ENCODE measurements at places on chromosomes 6 and 20. TPM values are rescaled to one million over a fixed set of nuclear protein-coding genes. Genes with fewer than 3 reads are reported as not detected.

DNA sequence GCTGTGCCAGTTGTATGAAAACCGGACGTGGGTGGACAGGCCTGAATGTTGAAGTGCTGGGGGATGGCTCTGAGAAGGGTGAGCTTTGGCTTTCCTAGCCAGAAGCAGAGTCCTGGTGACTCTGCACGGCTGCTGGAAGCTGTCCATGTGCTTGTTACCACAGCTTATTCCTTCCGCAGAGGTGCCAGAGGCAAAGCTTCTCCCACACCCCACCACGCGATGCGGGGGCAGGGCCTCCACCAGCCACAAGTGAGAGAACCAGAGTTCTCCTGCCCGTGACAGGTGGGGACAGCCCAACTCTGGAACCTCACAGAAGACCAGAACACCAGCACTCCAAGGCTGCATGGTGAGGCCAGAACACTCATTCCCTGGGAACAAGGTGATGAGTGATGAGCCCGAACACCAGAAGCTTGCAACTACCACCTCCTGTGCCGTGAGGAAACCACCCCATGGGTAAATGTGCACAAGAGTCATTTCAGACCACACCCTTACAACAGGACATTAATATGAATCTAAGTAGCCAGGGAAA, 36.7 kb downstream of the JAG1 start:
- no peak for DNase-seq

- DNase-seq: no peak
Observed at GRCh38 chr6:130381459-130382380, 15.9 kb downstream of the TMEM200A start.

DNA sequence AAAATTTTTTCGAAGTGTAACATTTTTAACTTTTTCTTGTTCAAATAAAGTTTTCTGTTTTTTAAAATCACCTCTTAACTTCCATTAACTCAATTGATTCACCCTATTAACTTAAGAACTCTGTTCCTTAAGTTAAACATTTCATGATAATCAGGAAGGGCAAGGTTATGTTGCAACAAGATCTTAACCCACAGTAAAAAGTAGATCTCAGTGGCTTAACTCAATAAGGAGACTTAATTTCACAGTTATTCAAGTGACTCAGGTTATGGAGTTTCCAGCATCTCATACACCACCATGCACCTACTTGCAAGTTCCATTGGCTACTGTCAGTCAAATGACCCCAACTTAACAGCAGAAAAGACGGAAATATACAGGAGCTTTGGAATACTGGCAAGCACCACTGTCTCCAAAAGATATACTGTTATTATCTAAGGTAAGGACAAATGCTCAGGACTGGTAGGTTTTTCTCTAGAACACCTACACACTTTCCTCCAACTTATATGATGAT, 11.2 kb downstream of the HLA-DQB1 start:
- no peak for DNase-seq

DNA sequence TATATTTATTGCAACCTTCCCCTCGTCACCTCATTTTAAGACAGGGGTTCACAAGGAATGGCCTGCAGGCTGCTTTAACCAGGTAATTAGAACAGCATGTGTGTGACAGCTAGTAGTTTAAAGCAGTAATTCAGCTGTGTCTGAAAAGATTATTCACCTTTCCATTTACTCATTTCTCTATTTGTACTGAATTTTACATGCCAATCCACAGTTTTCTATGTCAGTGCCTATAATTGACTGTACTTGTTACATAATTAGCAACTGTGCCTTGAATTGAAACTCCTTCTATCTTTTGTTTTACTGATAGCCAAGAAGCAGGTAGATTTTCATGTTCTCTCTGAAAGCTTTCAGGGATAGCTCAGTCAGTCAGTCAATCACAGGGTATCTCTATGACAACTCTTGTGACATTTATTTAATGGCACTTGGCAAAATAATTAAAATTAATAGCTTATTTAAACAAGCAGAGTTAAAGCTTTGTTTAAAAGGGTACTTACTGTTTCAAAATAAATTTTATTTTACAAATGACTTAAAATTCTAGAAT, 214.0 kb downstream of the ZFAND3 start:
- DNase-seq: no peak

DNA sequence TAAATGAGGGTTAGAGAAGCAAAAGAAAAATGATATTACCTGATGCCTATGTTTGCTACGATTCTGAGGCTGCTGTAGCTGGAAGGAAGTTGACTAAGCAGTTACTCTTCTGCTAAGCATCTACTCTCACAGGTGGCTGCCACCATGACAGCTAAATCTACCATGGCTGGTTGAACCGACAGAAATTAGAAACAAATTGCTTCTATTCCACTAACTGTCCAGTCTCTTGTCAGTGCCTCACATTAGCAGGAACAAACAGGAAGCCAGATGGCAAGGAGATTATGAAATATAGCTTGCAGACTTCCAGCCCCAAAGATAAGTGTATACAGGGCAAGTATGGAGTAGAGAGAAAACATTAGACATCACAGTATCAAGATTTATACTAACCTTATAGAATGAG, 59.4 kb upstream of the TMEM200A start:
- DNase-seq: no peak

GRCh38 chr20:12984863-12985262, 23.9 kb upstream of the SPTLC3 start:
- peak; percentile 54 for DNase-seq

DNA sequence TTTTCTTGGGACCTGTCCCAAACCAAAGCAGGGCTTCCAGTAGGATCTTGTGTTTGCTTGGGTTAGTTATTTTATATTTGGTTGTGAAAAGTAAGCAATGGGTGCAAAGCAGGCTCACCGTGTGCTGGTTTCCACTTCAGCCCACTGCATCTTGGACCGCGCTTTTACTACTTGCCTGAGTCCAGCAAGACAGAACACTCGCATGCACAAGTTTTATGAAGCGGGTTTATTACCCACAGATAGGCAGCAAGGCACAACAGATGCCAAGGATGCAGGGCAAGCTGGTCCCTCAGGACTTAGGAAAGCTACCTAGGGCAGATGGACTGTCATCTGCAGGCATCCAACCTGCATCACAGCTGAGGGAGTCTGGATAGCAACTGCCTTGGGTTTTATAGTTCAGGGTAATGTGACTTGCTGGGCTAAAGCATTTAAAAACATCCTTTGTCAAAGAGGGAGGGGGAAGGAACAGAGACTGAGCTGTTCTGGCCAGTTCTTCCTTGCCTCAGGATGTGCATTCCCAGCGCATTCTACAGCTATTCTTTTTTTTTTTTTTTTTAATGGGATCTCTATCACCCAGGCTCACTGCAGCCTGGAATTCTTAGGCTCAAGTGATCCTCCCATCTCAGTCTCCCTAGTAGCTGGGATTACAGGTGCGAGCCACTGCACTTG, 18.5 kb downstream of the CITED2 start:
- no peak for DNase-seq

GRCh38 chr6:78594668-78595066, 272.7 kb upstream of the IRAK1BP1 start:
- DNase-seq: no peak

DNA sequence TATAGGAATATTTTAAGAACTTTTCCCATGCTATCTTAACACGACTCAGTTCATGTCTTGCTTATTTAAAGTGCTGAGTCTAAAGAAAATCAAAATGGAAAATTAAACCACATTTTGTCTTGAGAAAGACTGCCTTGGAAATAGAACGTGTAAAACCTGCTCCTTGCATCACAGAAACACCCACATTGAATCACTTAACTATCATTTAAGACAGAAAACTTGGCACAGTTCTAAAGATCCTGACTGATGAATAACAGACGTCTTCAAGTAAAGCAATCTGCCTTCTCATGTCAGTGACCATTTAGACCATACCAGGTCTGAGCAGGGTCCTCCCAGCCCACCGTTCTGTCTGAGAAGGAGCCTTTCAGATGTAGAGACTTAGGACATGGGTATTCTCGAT, 7.4 kb downstream of the PERP start:
- DNase-seq: no peak

GRCh38 chr6:155985660-155986138, 530.1 kb upstream of the NOX3 start:
- DNase-seq: no peak

GRCh38 chr20:50175938-50176933, 14.4 kb upstream of the CEBPB start:
- no peak for DNase-seq

- no peak for DNase-seq
Observed at GRCh38 chr6:5904532-5904931, 102.2 kb downstream of the NRN1 start.

- no peak for DNase-seq
Observed at GRCh38 chr6:157660414-157660813, 162.6 kb upstream of the SNX9 start.

GRCh38 chr6:124604719-124605118, 357.5 kb upstream of the RNF217 start:
- no peak for DNase-seq

DNA sequence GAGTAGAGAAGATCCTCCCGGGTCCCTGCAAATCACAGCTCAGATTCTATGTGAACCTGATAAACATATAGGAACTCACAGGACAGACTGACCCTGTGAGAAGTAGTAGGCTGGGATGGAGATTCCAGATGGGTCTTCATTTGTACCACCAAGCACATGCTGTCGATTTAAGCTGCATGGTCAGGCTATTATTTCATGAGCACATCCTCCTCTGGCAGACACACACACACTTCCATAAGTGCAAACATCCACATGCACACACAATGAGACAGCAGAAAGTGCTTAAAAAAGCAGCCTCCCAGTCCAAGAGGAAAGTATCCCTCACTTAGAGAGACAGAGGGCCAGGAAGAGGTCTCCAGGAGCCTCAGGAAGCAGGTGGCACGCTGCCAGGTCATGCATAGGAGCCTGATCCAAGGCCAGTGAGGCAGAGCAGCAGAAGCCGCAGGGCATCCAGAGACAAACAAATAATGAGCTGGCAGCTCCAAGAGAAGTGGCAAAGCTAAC, 131.8 kb downstream of the UNC5CL start:
- peak; percentile 81 for DNase-seq

- no peak for DNase-seq
Observed at GRCh38 chr6:140077827-140078560, 703.5 kb upstream of the CITED2 start.

GRCh38 chr6:71385111-71385822, 96.7 kb downstream of the OGFRL1 start:
- no peak for DNase-seq

DNA sequence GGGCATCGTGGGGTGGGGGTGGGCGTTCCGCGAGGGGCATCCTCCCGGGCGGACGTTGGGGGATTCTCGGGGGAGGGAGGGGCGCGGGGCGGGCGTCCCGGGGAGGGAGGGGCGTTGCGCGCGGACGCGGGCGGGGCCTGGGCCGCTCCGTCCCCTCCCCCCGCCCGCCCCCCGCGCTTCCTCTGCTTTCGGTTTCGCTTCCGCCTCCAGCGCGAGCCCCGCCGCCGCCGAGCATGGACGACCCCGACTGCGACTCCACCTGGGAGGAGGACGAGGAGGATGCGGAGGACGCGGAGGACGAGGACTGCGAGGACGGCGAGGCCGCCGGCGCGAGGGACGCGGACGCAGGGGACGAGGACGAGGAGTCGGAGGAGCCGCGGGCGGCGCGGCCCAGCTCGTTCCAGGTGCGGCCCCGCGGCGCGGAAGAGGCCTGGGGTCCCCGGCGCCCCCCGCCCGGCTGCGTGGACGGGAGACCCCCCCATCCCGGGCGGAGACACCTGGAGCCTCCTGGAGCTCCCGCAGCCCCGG, at the start of gene OGFR:
TSS of gene OGFR (plus strand) at position 209 of the 528 bp plus-strand sequence. CDS start at position 234, 25 bp downstream.
- DNase-seq: no peak

DNA sequence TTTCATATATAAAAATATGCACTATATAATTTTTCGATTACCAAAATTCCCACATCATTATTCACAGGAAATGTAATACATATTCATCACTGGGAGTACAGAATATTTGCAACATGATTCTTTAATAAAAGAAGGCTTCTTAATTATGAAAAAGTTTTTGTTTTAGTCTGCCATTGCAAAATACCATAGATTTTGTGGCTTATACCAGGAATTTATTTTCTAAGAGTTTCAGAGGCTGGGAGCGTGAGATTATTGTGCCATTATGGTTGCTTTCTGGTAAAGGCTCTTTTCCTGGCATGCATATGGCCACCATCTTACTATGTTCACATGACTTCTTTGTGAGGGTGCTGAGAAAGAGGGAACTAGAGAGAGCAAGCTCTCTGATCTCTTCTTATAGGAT, 306.9 kb upstream of the ADGRB3 start:
- DNase-seq: no peak

DNA sequence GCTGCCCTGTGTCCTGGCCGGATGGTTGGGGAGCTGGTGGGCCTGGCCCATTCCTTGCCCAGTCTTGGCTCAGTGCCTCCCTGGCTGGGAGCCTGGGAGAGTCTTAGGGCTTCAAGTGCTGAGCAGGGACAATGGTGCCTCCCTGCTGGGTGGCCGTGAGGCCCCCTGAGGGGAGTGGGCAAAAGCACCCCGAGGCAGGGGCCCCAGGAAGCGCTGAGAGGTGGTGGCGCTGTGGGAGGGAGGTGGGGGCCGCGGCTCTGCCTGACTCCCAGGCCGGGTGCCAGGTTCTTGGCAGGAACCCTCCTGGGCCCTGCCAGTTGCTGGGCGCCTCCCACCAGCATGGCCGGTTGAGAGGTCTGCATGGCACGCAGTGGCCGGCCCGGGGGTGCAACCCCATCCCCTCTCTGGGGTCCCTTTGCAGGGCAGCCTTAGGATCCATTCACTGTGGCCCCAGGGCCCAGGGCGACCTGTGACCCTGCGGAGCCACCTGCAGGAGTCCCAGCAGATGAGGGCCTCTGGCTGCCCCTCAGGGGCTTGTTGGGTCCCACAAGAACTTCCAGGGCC, 9.2 kb upstream of the RPS21 start:
- no peak for DNase-seq

- DNase-seq: peak; percentile 25
Observed at GRCh38 chr20:37407019-37407566, 61.2 kb downstream of the SRC start.

GRCh38 chr6:15389084-15389764, 143.4 kb downstream of the JARID2 start:
- DNase-seq: no peak

- no peak for DNase-seq
Observed at GRCh38 chr20:48025051-48025515, 239.8 kb upstream of the SULF2 start.

DNA sequence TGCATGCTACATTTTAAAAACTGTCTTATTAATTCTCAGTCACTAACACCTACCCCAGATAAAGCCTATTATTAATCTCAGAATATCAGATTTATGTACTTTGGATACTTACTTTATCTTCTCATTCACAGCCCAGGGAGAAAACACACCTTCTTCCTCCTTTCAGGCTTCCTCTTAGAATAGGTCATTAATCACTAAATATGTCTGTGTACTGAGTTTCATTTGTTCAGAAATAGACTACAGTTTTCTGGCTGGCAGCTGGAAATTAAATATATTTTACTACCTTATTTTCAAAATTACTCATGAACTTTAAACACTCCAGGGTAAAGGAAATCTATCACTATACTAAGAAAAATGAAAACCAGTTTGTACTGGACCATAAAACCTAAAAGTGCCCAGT, 147.7 kb upstream of the DST start:
- DNase-seq: no peak

GRCh38 chr20:17793986-17794385, 94.2 kb downstream of the BANF2 start:
- no peak for DNase-seq

The NKX2-4 gene
- polyA plus RNA-seq: not detected

The TAP2 gene
- 32.6 TPM for polyA plus RNA-seq

The ATP6V1G2 gene
- 0.94 TPM for polyA plus RNA-seq

The ETV7 gene
- polyA plus RNA-seq: 0.25 TPM

The FAM83C gene
- 12.6 TPM for polyA plus RNA-seq

The PARD6B gene
- polyA plus RNA-seq: 2.0 TPM

The MTFR2 gene
- 12.0 TPM for polyA plus RNA-seq

The RRAGD gene
- 0.86 TPM for polyA plus RNA-seq

The TMEM63B gene
- polyA plus RNA-seq: 64.8 TPM

The CLPSL2 gene
- polyA plus RNA-seq: not detected

The SLC24A3 gene
- polyA plus RNA-seq: 0.37 TPM

The PRICKLE4 gene
- polyA plus RNA-seq: 0.32 TPM

The NHLRC1 gene
- 1.2 TPM for polyA plus RNA-seq

The TP53TG5 gene
- polyA plus RNA-seq: not detected
